ENCODE measurements at places on chromosomes 5 and 9.

DNA sequence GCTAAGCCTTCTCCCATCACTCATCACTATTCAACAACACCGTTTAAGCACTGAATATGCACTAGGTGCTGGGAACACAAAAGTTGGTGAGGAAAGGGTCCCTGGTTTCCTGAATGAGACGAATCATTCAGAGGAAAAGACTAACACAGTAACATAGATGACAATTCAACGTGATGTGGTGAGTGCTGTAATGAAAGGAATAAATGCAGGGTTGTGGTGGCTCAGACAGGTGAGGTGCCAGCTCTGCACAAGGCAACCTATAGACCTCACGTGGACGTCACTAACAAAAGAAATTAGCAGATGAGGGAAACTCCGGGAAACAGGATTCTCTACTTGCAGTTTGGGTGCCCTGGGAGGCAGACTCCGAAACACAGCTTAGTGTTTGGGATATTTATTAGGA lies 40.0 kb upstream of the ERBIN start:
- DNase-seq = no peak

DNA sequence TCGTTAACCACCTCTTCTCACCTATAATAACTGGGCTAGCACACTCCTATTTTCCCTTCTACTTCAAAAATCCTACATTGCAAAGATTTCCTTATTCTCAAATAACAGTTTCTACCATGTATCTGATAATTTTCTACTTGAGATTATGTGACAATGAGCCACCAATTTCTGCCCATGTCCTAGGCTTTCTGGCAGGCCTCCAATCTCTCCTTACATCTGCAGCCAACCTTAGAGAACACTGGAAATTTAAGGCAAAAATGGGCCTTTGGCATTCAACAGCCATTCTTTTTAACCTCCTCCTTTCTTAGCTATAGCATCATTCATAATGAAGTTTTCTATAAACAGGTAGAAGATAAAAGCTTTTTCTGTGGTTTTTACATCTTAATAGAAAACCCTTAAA lies 225.1 kb downstream of the ARRDC3 start:
- DNase-seq = no peak

DNA sequence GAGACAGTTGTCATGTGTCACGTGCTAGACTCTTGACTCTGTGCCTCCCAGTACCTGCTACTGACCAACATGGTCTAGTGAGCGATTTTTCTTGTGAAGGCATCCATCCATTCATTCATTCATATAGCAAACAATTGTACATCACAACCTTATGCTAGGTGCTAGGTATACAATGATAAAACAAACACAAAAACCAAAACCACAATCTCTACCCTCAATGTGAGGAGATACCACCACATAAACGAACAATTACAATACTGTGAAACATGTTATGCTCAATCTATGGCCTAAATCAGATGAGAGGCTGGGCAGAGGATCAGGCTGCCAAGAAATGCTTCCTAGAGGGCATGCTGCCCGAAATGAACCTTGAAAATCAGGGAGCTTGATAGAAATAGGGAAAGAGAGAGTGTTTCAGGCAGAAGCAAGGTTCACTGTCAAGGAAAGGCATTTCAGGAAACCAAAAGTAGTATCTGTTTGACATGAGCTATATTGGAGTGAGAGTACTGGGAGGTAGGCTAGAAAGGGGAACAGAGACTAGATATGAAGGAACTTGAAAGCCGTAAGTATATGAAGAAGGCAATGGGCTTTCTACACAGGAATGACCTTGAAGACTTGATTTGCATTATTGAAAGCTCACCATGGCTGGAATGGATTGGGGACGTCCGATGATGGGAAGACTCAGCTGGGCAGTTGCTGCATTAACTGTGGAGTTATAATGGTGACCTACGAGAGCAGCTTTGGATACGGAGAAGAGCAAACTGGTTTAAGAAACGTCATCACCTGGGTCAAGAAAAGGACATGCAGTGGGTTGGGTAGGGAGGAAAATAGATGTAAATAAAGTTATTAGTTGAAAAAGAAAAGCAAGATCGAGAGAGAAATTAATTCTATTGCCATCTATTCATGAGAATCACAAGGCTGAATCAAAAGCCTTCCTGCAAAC lies 90.1 kb downstream of the THBS4 start:
- no peak for DNase-seq

DNA sequence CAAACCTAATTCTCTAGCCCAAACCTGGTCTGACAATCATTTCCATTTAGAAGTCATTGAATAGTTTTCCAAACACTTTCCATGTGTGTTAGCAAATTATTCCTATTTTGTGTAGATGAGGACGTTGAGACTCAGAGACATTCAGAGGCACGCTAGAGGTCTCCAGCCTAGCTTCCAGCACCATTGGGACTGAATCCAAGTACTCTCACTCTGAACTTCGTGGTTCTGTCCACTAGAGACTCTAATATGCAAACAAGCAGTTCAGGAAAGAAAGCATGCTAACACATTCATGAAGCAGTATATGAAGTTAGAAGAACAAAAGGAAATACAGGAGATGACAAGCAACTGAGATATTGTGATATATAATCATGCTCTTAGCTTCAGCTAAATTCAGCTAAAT lies 354.8 kb downstream of the NTRK2 start:
- no peak for DNase-seq

DNA sequence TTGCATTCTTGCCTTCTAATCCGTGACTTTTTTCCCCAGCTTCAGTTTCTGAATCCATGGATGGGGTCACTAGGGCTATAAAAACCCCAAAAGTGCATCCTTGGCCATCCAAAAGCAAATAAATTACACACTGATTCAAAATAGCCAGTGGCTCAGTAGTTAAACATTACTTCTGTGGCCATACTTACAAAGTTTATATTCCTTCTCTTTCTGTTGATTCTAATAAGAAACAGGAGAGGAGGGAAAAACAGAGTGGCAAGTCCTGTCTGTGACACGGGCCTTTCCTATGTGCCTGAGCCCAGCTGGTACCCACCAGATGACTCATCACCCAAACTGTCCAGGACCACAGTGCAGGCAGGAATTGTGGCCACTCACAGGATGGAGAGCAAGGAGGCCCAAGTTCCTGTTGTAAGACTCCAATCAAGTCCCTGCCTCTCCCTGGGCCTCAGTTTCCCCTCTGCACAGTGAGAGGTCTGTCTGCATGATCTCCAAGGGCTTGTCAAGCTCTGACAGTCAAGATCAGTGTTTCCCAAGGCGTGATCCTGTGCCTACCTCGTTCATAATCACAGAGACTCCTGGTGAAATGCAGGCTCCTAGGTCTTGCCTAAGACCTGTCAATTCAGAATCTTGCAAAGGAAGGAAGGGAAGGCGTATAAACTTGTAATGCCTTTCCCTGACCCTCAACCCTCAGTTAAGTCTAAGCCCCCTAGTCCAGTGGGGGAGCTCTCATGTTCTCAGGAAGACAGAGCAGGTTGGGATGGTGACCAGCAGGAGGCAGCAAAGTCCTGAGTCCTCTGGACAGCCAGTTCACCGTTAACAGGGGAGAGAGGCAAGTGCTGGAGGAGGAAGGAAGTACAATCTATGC lies 29.5 kb downstream of the TNIP1 start:
- DNase-seq = peak; percentile 83

GRCh38 chr9:28050046-28050445 lies 476.8 kb upstream of the C9orf72 start:
- DNase-seq = no peak

DNA sequence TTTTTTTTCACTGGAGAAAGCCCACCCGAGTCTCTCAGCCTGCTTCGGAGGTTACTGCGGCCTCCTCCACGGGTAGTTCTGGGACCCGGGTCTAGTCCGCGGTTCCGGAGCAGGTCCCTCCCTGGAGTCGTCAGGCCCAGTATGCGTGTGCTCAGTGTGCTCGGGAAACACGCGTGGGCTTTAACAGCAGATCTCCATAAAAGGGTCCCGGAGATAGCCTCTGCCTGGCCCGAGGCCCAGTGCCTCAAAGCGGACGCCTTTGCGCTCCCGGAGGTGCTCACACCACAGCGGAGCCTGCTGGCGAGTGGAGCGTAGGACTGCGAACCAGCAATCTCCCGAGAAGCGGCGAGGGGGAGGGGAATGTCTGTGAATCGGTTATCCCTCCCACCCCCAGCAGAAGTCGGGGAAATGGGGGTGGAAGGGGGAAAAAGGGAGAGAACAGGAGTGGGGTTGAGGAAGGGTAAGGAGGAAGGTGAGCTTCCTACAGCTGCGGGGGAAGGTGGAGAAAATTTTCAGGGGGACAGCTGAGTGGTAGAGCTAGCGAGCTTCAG lies 28.7 kb downstream of the CDKN2A start:
- DNase-seq = peak; percentile 75

GRCh38 chr5:28558196-28558595 lies 1519.8 kb upstream of the CDH9 start:
- DNase-seq = no peak

DNA sequence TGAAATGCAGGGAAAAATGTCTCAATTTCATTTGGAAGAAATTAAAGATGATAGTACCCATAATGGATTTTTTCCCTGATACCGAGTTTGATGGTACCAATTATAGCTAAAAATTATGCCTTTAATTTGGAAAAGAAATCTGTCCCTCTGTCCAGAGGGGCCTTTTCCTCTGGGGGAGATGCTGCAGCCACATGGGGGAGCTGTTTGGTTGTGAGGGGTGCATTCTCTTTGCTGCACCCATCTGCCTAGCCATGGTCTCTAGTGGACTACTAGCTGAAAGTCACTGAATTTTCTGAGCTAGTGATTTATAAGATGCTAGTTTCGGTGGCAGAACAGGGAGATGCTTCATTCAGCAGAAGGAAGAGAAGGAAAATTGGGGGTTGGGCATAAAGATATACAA lies 9.6 kb downstream of the SEC61B start:
- DNase-seq = no peak

DNA sequence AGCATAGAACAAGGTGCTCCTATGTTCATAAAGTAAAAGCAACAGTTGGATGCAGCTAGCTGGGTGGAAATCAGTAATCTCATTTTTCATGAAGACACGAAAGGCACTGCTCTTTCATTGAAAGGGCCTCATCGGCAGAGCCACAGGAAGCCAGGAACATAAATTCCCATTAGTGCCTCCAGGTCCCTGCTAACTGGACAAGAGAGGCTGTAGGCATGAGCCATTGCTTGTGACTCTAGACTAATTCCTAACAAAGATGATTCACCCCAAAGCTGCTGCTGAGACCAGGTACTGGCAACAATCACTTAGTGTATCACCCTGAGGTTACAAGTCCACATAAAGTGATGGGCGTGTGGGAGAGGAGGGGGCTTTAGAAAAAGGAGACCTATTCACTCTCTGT lies 141.8 kb downstream of the BRINP1 start:
- DNase-seq = no peak

DNA sequence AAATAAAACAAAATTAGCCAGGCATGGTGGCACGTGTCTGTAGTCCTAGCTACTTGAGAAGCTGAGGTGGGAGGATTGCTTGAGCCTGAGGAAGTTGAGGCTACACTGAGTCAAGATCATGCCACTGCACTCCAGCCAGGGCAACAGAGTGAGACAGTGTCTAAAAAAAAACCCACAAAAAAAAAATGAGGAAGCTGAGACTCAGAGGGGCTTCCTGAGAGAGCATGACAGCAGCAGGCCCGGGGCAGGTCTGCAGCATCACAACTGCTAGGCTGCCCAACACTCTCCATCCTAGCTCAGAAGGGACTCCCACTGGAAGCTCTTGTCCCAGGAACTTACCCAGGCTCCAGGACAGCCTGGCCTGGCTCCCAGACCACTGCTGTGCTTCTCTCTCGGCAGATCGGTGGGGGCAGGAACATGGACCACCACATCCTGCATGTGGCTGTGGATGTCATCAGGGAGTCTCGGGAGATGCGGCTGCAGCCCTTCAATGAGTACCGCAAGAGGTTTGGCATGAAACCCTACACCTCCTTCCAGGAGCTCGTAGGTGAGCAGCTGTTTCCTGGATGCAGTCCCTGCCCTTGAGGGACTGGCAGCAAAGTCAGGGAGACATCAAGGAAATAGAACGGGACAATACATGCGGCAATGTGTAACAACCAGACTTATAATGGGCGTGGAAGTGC lies 19.1 kb downstream of the PTGS1 start:
- peak; percentile 49 for DNase-seq

DNA sequence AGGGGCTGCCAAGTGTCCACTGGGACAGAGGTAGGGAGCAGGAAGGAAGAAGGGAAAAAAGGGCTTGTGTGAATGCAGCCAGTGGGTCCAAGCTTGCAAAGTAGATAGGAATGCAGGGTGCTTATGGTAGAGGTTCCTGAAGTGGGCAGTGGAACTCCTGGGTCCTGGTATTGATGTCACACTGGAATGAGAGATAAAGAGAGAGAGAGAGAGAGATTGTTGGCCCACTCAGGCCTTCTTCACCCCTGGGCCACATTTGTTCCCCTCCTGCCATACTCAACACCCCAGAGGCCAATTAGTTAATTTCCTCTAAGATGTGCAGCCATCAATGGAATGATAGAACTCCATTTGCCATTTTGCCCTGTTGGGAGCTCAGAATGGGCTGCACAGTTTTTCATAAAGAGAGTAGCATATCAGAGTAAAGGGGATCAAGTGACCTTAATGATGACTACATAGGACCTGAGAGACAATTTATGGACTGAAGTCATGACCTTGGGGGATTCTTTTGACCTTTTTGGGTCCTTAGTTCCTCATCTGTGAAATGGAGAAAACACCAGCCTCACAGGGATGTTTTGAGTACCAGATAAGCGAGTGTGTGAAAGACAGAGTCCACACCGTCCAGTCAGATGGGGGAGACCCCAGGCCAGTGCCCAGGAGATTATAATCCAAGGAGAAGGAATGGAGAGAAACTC lies 52.9 kb downstream of the PPARGC1B start:
- DNase-seq = no peak

DNA sequence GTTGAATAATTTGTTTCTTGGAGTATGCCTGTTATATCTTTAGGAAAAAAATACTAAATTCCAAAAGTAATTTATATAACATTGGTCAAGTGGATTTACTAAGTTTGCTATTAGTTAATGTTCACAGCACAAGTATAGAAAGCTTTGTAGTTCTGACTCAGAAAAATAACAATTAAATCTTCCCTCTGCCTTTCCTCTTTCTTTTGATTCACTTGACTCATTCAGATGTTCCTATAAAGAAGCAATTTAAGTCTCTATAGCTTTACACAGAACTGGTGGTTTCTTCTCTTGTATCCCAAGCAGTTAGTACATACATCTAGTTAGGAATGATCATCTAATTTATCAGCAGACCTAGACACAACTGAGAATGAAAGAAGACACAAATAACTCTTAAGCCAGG lies 4.5 kb upstream of the CDC42SE2 start:
- DNase-seq = no peak

DNA sequence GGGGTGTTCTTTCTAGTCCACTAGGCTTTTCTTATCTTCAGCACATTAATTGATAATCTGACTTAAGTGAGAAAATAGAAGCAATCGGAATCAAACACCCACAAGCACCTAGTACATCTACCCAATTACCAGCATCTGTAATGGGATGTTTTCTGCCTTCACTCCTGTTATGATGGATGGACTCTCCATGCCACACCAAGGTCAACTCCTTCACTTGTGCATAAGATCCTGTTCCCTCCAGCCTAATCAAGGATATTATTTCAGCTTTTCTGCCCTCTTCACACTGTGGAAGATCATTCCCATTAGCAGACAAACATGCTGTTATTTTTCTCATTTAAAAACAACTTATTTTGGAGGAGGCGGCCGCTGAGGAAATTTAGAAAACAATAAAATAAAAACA lies 162.0 kb upstream of the EDIL3 start:
- no peak for DNase-seq

- no peak for DNase-seq
Observed at GRCh38 chr9:16425562-16426231, 444.8 kb downstream of the BNC2 start.

Data from H9 (cell line).